M059J (cell line): ENCODE measurements at places on chromosomes 5 and 9. TPM values are rescaled to one million over a fixed set of nuclear protein-coding genes. Genes with fewer than 3 reads are reported as not detected.

ARL10 gene
- 1.5 and 1.8 TPM in 2 replicates for total RNA-seq

C9orf153 gene
- not detected in 2 replicates for total RNA-seq

DNA sequence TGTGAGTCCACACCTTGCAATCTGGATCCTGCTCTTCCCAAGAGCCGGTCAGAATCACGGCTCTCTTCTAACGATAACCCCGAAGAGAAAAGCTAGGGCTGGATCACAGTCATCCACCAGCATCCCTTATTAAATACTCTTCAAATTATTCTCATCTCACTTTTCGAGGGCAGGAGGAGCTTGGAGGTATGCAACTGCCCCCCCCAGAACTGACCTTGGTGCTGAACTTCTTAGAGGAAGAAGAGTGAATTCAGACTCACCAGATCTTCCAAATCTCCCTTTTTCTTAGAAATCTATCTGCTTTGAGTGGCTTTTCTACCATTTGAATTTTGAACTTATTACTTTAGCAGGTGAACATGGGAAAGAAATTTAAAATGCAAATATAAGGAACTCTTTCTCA lies 75.7 kb downstream of the MED10 start:
- no peak for DNase-seq

DNA sequence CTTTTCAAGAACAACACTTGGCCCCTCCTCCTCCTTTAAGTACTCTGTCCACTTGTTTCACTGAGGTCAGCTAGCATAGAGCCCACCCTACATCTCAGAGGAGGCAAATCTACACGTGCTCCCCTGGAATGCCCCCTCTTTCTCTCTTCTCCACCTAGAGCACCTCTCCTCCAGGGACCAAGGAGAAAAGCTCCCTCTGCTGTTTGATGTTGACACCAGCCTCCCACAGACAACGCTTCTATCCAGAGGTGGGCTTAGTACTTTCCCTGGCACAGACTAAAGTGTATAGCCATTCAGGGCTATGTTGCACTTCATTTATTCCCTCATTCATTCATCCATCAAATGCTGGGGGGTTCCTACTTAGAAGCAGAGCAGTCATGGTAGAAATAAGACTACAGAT lies 68.2 kb upstream of the TAF1L start:
- no peak for DNase-seq

DNA sequence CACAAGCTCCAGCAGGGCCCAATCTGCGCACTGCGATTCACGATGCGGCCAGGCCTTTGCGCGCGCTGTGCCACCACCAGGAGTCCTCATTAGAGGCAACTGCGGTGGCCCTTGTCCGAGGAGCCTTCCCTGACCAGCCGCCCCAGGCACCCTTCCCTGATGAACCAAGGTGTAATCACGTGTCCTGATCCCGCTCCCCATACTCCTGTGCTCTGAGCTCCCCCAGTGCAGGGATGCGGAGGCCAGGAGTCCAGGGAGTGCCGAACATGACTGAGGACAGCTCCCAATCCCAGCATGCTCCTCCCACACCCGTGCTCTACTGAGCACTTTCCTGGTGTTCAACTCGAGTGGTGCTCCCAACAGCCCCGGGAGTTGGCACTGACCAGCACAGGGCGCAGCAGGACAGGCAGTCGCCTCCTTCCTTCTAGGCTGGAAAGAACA lies 134.8 kb downstream of the ZNF354C start:
- no peak for DNase-seq

DNA sequence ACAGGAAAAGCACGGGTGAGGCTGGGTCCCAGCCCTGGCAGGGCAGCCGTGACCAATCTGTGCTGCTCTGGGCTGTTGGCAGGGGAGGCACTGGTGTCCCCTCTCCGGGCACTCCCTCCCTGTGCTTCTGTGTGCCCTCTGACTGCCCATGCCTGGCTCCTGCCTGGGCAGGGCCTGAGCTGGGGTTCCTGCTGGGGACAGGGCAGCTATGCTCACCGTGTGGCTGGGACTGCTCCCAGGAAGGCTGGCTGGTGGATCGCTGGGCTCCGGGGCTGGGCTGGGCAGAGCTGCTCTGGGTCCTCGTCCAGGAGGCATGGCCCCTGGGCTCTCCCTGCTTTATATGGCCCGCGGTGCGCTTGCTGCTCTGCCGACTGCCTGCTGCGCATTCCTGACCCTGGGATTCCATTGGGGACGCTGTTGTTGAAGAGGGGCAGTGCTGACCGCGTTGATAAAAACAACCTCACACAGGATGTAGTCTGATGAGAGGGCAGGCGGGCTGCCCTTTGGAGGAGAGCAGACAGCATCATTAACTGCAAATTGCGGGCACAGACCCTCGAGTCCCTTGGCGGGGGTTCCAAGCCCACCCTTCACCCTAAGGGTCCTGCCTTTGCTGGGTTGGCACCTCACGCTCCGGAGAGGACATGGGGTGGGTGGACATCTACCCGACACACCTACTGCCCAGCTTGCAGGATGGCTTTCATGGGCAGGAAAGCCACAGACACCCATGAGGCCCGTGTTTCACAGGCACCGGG lies 955 bp downstream of the QRFP start:
- no peak for DNase-seq

- DNase-seq: no peak
These were observed 89.7 kb downstream of the DAPK1 start for GRCh38 chr9:87587356-87587745.

- DNase-seq: no peak
These were observed 42.7 kb downstream of the SLC12A2 start for GRCh38 chr5:128126241-128126640.

EGR1 gene
- total RNA-seq: 3.9 and 4.1 TPM in 2 replicates

- DNase-seq: no peak
These were observed 130.9 kb downstream of the C9orf50 start for GRCh38 chr9:129489838-129490582.

DNA sequence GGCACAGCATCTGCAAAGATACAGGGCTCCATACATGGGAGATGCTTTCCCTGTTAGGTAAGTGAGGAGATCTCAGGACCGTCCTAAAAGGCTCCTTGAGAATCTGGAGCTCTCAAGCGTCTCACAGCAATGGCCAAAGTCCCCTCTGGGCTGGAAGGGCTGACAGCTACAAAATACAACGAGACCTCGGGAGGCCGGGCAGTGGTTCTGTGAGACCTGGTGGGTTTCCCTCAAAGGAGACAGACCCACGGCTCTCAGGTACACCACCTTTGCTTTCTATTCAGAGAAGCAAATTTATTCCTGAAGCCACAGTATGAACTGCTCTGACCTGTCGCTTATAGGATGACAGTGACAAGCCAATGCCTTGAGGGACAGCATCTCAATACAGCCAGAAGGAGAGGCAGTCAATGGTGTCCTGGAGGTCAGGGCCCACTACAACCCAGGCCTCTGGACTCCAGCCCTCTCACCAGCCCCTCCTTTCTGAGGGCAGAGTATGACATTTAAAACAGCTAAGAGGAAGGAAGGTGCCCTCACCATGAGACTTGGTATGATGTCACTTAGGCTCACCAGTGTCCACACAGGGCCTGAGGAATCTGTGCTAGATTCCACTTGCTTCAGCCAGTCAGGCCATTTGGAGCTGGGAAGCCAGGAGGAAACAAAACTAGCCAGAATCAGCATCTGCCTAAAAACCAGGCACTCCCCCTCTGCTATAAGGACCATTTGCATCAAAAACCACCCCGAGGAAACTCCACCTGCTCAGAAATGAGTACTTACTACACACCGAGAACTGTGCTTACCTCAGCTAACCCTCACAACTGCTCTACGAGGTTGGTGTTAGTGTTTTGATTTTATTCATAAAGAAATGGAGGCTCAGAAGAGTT lies 86.5 kb upstream of the FSTL4 start:
- no peak for DNase-seq

RGMB gene
- 29.9 and 51.1 TPM in 2 replicates for total RNA-seq

- DNase-seq: no peak
These were observed 17.3 kb upstream of the ZNF474 start for GRCh38 chr5:122112063-122112462.

DNA sequence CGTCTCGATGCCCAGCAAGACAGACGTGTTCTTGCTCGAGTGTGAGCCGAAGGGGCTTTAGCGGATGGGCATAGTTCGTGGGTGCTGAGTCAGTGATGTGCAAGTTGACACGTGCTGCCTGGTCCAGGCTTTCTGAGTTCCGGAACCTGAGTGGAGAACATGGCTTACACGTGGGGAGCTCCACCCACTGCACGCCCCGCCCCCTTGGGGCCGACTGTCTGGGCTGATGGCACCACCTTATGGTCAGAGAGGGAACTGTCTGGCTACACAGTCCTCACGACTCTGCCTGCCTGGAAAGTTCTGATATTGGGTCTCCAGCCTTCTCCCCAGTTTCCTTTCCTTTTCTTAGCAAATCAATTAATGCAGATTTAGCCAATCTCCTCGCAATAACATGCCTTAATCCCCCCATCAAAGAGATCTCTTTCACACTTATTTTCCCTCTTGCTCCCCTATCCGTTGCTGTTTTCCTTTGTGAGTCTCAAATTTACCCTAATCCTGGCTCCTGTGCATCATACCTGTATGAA lies 3.8 kb upstream of the STC2 start:
- DNase-seq: peak; percentile 70

OMD gene
- total RNA-seq: not detected in 2 replicates

MSH3 gene
- total RNA-seq: 5.6 and 10.1 TPM in 2 replicates

GPR150 gene
- total RNA-seq: 0.34 and 2.4 TPM in 2 replicates

- DNase-seq: peak; percentile 60
These were observed 97.1 kb downstream of the ENTREP1 start for GRCh38 chr9:69421908-69422801.

DNA sequence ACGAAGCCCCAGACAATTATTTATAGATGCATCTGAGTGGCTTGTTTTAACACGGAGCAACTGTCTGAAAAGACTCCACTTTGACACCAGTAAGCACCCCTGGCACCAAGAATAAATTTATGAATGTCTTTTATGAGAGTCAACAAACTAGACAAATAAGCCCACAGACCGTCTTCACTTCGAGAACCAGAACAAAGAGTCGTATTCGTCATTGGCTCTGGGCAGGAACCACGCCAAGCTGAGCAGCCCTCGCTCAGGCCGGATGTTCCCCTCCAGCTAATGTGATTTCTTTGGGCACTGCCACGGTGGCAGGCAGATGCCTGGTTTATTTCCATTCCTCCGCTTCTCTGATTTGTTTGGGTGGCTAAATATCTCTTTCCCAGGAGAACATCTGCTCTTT lies 91.9 kb upstream of the STC2 start:
- DNase-seq: peak; percentile 76

DNA sequence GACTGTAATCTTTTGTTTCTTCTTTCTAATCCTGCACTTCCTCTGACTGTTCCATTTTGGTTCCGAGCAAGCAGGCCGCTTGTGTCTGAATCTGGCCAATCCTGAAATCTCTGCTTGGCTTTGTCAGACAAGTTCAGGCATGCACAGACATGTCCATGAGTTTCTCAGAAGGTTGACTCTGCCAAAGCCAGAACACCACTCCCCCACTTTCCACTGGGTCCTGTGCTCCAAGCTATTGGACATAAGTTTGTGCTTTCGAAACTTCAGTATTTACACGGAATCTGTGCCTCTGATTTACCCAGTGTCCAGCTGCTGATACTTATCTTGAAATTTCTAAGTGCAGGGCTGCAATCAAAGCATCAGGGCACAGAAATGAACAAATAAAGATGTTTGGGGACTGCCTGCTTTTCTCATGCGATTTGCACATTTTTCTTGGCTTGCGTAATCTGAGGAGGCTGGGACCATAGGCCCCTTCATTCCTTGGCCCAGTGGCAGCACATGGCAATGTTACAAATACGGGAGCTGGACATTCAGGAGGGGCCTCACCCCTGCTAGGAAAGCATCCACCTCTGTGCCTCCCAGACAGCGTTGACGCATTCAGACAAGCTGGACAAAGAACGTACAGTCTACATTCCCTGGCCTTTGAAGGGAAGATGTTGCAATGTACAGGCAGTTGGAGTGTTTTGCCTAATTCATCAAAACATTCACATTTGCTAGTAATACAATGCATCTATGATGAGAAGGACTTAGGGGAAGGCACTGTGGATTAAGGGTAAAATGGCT lies 209.2 kb upstream of the PAPPA start:
- DNase-seq: peak; percentile 69

- DNase-seq: peak; percentile 83
These were observed 52.6 kb downstream of the TENT4A start for GRCh38 chr5:6765612-6766525.

- DNase-seq: no peak
These were observed 3.7 kb downstream of the MRPL36 start for GRCh38 chr5:1795931-1796330.

- peak; percentile 41 for DNase-seq
These were observed 1.6 kb downstream of the SPACA9 start for GRCh38 chr9:132880324-132880661.

DNA sequence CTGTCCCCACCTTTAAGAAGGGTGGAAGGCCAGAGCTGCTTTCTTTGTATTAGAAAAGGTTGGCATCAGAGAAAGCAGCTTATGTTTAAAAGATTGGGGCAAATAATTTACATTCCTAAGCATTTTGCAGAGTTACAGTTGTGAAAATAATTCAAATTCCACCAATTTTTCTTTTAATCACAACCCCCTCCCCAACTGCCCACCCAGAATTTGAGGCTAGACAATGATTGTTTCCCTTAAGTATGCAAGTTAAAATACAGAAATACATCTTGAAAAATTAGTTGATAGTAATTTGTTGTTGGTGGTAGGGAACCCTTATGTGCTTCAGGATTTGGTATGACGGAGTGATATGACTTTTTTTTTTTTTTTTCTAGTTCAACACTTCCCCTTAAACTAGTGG lies 133.0 kb downstream of the ZSWIM6 start:
- no peak for DNase-seq

PDCD1LG2 gene
- total RNA-seq: 20.7 and 28.1 TPM in 2 replicates

- DNase-seq: peak; percentile 85
These were observed 27.0 kb upstream of the ALDOB start for GRCh38 chr9:101462558-101462957.

GRCh38 chr9:129994882-129995281 lies 48.1 kb downstream of the FNBP1 start:
- DNase-seq: no peak

- no peak for DNase-seq
These were observed 2.2 kb downstream of the IDNK start for GRCh38 chr9:83625178-83625577.

GRCh38 chr9:79301551-79302391 lies 270.0 kb upstream of the TLE4 start:
- no peak for DNase-seq

DNA sequence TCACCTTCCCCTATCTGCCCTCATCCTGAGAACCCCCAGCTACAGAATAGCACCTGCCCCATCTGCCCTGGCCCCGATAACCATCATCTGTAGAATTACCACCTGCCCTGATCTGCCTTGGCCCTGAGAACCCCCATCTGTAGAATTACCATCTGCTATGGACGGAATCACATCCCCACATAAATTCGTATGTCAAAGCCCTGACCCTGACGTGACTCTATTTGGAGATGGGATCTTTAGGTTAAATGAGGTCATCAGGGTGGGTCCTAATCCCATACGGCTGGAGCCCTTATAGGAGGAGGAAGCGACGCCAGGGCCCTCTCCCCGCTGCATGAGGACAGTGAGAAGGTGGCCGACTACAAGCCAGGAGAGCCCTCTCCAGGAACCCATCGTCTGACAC lies 32.6 kb downstream of the SARDH start:
- no peak for DNase-seq

SMAD5 gene
- 34.5 and 42.6 TPM in 2 replicates for total RNA-seq

GRCh38 chr9:37031902-37032301 lies 2.2 kb downstream of the PAX5 start:
- DNase-seq: no peak

WNT8A gene
- total RNA-seq: 0.12 and 0.54 TPM in 2 replicates
